Activated CD8-positive, alpha-beta memory T cell treated with anti-CD3 and anti-CD28 coated beads for 1 hour (primary cell): ENCODE measurements at places on chromosomes 4 and X.

- no peak for DNase-seq
These were observed 10.0 kb downstream of the EPGN start for GRCh38 chr4:74318276-74318675.

DNA sequence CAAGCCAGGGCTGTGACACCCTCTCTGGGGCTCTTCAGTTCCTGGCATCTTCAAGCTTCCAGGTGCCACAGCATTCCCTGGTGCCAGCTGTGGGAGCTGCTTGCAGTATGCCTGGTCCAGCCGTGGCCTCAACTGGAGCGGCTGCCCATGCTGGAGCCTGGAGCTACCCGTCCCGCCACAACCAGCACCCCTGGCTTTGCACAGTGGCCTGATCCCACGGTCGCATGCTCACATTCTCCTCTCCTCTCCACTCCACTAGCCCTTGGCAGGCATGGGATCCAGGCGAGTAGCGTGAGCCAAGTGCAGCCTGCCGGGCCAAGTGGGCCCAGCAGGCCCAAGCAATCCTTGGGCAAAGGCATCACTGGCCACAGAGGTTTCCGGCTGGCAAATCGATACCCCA is 81.7 kb downstream of the PPP4R3C start:
- no peak for DNase-seq

GRCh38 chr4:115159141-115159540 is 45.7 kb upstream of the NDST4 start:
- DNase-seq: no peak

DNA sequence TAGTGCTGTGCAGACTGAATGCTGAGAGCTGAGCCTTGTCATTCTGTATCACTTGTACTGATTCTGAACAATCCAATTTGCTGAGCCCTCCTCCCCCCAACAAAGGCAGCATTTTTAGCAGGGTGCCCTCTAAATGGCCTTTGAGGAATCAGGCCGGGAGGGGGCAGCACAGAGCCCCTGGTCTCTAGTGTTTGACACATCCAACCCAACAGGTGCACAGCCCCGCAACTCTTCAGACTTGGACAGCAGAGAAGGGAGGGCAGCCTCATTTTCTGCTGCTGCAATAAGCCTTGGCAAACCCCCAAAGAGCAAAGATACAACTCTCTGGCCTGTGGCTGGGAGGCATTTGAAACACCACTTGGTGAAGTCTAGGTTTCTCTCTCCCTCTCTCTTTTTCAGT is 3.4 kb downstream of the ATP1B4 start:
- DNase-seq: no peak

GRCh38 chrX:40298572-40299479 is 201.1 kb upstream of the BCOR start:
- DNase-seq: no peak
